ENCODE measurements at places on chromosomes 16 and 17.

- DNase-seq, result peak; percentile 58
Observed at GRCh38 chr16:3578121-3578520, 918 bp upstream of the NLRC3 start.

DNA sequence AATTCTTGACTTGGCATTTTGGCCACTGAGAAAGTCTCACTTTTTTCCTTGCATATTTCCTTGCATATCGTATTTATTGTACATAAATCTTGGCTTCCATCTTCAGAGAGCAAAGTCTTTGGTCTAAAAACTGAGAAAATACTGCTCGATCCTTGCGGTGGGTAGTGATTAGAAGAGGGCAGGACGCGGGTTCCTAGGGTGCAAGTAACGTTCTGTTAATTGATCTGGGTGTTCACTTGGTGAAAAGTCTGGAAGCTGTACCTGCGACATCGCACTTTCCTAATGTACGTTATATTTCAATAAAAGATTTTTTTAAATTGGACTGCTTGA is 758 bp upstream of the UBALD2 start:
- no peak for DNase-seq

- DNase-seq, result peak; percentile 8
Observed at GRCh38 chr16:16143038-16143763, 80.1 kb downstream of the ABCC6 start.

DNA sequence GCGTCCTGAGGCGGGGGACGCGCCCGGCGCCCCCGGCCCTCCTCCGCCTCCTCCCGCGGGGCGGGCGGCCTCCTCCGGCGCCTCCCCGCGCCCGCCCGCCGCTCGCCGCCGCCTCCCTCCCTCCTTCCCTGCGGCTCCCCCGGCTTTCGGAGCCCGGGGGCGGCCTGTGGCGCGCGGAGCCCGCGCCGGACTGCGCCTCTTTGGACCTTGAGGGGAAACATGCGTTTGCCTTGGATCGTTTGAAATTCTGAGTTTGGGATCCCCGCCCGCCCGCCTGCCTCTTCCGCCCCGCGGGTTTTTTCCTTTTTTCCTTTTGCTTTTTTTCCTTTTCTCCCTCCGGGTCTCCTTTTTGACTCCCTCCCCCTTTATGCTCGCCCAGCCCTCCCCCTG is 390 bp downstream of the ZNRF1 start:
- peak; percentile 34 for DNase-seq

DNA sequence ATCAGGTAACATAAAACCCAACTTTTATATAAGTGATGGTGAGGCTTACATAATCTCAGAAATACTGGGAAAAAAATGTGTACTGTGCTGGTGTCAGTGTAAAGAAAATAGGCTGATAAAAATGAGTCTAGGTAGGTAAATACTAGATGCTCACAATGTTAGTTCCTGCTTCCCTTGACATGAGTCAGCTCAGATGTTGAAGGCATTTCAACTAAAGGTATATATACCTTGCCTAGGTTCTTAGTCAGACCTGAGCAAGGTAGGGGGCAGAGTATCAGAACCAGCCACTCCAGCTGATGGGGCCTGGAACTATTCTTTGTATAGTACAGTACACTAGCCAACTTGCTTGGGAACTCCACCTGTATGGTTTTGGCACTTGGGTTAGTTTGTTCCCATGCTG is 51.0 kb upstream of the CA10 start:
- DNase-seq, result no peak

DNA sequence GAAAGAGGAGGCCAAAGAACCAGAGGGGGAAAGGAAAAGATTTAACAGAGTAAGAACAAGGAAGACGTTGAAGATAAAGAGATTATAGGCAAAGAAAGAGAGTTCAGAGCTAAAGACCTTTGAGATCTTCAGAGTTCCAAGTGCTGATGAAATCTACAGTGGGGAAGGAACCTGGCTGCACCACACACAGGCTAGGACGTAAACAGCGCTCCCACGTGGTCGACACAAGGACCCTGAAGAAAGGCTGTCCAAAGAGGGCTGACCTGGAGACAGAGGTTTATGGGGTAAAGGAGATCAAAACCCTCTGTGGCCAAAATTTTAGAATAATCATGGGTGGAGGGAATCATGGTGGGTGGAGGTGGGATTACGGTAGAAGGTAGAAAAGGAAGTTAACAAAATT is 121.6 kb downstream of the PMP22 start:
- no peak for DNase-seq

DNA sequence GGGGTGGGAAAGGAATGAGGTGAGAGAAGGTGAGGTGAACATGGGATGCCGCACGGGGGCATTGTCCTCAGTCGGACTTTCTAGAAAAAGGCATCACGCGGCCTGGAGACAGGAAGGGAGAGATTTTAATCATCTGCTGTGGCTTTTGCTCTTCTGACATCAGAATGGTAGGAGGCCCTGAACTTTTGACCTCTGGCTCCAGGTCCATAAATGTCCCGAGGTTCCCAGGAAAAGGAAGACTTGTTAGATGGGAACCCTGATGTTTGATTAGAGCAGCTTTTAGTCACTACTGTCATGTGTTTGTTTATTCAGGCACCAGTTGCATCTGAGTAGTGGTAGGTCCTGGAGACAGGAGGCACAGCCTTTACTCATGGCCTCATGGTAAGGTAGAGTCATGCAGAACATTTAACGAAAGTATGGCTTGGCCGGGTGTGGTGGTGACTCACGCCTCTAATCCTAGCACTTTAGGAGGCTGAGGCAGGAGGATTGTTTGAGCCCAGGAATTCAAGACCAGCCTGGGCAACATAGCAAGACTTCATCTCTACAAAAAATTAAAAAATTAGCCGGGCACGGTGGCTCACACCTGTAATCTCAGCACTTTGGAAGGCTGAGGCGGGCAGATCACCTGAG is 203.1 kb downstream of the MSI2 start:
- peak; percentile 20 for DNase-seq

- DNase-seq, result no peak
Observed at GRCh38 chr16:71672125-71672524, 46.1 kb downstream of the MARVELD3 start.

- DNase-seq, result no peak
Observed at GRCh38 chr16:27967169-27967568, 96.3 kb downstream of the GSG1L start.

- no peak for DNase-seq
Observed at GRCh38 chr17:42436391-42436790, 13.3 kb upstream of the CAVIN1 start.

GRCh38 chr17:12421646-12422306 is 243.9 kb upstream of the MYOCD start:
- DNase-seq, result no peak

DNA sequence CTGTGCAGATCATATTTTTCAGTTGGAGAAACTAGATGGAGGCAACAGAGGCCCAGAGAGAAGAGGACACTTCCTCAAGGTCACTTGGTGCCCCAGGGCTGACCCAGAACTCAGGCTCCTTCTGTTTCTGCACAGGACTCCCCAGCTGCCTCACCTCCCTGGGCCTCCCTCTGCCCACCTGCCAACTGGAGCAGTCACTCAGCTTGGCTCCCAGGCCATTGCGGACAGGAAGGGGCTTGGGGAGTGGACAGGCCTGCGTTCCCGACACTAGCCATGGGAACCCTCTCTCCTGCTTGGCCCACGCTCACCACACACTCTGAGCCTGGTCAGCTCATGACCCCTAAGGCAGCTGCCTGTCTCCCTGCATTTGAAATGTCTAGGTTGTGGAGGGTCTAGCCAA is 78.1 kb upstream of the BRD7 start:
- no peak for DNase-seq

GRCh38 chr17:50420419-50421112 is 5.5 kb upstream of the ACSF2 start:
- DNase-seq, result no peak

- DNase-seq, result peak; percentile 75
Observed at GRCh38 chr17:36591434-36592315, at the start of gene DHRS11. Gene DHRS11 (plus strand): TSS chr17:36591879. CDS start chr17:36592010, 131 bp downstream.

- DNase-seq, result no peak
Observed at GRCh38 chr17:199191-199604, 17.7 kb upstream of the DOC2B start.

DNA sequence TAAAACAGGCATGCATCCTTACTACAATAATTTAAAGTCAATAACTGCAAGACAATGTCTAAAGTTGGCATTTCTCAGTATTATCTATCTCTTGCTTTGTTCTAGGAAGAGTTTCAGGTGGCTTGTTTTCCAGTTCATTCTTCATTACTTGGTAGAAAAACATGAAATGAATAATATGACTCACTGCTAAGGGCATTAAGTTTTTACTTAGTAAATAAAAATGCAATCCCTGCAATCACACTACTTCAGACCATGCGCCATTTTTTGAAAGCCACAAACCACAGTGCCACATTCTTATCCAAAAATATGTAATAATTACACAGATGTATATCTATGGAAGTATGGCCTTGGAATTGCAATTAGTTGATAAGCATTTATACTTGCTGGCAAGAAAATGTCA is 55.4 kb downstream of the CREBBP start:
- DNase-seq, result no peak

- DNase-seq, result no peak
Observed at GRCh38 chr16:65285128-65286048, 163.5 kb upstream of the CDH11 start.

DNA sequence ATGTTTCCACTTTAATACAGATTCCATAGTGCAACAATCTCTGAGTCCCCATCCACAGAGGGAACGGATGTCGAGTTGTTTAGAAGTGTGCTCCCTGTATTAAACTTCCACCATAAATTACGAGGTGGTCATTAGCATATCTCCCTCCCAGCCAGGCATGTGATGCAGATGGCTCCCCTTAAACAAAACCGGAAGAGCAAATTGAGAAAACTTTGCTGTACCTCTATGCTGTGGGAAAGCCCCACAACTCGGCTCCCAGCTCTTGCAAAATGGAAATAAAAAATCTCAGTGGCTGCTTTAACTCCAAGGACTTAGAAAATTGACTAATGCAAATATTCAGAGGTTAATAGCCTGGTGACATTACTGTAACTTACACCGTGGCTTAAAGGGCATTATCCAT is 290.9 kb downstream of the MAF start:
- DNase-seq, result no peak

GRCh38 chr16:20729141-20729540 is 12.5 kb downstream of the THUMPD1 start:
- DNase-seq, result no peak

DNA sequence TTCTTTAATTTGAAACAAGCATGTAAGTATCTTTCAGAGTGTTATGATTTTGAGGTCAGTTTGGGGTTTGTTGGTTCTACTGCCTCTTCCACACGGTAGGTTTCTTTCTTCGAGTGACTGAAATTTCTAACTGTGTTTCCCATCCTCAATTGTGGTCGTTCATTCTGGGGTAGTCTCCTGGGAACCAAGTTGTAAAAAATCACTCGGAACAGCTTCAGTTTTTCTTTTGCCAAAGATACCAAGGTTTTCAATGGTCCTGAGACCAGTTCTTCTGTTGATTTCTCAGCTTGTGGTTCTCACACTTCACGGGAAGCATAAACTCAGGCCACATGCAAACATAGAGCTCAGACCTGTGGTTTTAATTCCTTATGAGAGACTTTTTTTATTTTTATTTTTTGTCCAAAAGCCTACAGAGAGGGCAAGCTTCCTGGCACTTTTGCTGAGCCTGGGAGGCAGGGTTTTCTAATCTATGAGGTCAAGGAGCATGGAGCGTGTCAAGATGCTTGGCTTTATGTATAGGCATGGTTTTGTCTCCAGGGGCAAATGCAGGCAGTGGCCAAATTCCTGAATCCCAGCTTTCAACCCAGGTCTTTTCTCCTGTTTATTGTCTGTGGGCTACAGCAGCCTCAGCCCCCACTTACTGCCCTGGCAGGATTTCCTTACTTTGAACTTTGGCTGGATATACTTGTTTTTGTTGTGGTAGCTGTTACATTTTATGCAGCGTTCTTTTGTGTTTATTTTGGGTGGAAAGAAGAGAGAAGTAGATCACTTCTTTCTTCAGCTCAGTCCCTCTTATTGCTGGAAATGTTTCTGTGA is 32.9 kb downstream of the HS3ST3A1 start:
- no peak for DNase-seq

GRCh38 chr16:66927918-66928649 is 2.7 kb upstream of the RRAD start:
- DNase-seq, result no peak

- no peak for DNase-seq
Observed at GRCh38 chr17:7222093-7222971, 2.6 kb downstream of the ACADVL start.

DNA sequence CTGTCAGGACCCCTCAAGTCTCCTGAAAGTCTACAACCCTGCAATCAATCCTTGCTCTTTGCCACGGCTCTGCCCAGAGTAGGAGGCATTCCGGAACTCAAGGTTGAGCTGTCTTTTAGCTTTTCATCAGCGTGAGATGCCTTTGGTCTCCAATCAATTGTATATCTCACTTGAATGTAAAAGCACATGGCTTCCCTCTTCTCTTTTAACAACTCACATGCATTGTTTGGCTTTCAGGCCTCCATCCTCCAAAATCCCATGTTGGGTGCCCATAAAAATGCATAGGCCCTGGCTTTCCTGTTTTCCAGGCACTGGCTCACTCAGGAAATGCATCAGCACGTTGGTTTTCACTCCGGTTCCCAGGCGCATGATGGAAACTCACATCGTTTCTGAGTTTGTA is 64.0 kb upstream of the FOXF1 start:
- no peak for DNase-seq

GRCh38 chr17:41914358-41914766 is 4.4 kb downstream of the ACLY start:
- DNase-seq, result no peak

- DNase-seq, result no peak
Observed at GRCh38 chr17:60939318-60939717, 261.7 kb downstream of the BCAS3 start.

GRCh38 chr16:67199011-67199807 is at the start of gene ELMO3:
Gene ELMO3 (plus strand): TSS chr16:67199131. CDS start chr16:67199327, 196 bp downstream.
- DNase-seq, result no peak
